Right lung (tissue), 10 donors: ENCODE measurements at places on chromosomes 1 and 21. TPM values are rescaled to one million over a fixed set of nuclear protein-coding genes. Genes with fewer than 3 reads are reported as not detected.

DNA sequence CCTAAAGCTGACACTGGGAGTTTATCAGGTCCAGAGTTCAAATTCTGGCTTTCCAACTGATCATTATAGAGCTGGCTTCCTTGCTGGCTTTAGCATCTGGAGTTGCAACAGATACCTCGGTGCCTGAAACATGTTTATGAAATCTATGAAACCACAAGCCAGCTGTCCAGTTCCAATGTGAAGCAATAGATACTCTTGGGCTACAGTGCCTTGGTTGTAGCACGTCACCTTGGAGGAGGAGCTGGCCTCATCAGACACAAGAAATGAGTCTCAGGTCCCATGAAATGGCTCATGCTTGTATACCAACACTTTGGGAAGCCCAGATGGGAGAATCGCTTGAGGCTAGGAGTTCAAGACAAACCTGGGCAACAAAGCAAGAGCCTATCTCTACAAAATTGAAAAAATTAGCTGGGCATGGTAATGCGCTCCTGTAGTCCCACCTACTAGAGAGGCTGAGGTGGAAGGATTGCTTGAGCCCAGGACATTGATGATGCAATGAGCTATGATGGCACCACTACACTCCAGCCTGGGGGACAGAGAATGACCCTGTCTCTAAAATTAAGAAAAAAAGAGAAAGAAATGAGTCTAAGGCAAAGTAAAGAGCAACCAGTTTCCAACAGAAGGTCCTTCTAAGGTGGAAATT is 132.5 kb upstream of the ZNF648 start:
- DNase-seq = no peak

DNA sequence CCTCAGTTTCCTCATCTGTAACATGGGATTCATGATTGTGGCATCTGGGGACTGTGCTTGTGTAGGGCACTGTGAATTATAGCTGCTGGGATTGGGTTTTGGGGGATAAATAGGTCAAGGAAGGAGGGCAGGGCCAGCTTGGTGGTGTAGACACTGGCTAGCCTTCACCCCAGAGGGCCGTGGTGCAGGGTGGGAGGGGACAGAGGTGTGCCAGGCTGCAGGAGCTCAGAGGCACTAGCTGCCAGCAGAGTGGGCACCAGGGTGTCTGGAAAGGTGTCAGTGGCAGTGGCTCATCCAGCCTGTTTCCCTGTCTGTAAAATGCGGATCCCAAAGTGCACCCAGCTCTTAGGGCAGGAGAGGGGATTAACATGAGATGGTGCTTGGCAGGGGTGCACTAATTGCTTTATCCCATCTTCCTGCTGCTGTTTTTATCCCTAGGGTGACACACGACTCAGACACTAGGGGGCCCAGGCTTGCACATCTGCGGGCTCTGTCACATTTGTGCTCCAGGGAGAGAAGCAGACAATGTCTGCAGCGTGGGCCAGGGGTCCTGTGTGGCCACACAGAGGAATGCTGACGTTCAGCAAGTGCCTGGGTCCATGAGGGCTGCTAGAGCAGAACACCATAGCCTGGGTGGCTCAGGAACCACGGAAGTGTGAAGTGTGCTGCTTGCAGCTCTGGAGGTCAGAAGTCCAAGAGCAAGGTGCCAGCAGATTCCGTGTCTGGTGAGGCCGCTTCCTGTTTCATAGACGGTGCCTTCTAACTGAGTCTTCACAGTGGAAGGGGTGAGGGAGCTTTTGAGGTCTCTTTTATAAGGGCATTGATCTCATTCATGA is 19.3 kb downstream of the OBSCN start:
- no peak for DNase-seq

- no peak for DNase-seq
Measured at GRCh38 chr21:20030390-20030789, 967.8 kb upstream of the NCAM2 start.

DNA sequence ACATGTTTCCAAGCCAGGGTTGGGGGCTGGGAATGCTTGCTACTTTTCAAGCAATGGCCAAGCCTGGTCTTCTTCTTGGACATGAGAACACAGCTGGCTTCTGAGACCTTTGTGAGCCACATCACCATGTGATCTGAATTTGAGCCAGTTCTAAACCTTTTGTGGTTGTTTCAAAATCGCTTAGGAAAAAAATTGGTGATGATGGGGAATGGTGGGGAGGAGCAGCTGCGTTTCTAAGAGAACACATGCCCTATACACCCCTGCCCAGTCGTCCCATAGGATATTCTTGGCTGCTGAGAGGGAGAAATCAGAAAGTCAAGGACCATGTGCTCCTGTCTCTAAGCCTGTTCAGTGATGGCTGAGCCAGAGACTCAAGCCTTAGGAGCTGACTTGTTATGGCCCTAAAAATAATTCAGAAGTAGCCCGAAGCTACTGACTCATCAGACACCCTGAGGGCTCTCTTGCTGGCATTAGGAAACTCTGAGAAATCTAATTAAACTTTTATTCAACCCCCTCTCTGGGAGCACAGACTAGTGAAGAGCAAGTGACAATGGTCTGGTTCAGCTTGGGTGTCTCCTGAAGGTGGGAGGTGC is 30.5 kb downstream of the CCDC185 start:
- no peak for DNase-seq

DNA sequence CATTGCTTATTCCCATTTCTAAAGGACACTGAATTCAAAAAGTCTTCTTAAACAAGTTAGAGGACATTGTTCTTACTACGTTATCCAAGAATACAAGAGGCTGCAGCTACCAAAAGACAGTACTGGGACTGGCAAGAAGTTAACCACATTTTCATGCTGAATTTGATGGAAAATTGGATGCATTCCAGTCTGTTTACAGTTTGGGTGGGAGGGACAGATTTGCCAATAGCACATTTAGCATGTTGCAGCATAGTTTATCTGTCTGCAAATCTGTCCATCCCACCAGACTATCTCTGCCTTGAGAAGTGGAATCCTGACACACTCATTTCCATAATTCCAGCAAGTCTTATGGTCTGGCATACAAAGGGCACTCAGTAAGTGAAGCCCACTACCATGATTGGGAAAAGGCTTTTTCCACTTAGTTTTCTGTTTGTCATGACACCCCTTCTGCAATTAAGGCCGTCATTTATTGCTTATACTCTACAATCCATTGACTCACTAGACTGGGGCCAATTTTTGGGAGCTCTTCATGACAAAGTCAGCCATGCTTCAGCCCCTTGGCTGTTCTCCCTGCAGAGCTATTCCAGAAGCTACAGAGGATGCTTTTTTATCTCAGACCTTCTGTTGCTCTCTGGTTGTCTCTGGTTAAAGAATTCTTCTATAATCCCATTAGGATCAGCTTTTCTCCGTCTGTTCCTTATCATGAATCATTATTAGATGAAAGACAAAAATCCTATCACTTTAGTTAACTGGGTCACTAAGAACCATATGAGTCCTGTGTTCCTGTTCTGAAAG is 355.8 kb upstream of the PTBP2 start:
- no peak for DNase-seq

- no peak for DNase-seq
Measured at GRCh38 chr1:201466492-201466891, 2.5 kb downstream of the PHLDA3 start.

GRCh38 chr1:111604931-111605330 is 14.7 kb upstream of the RAP1A start:
- DNase-seq = no peak

DNA sequence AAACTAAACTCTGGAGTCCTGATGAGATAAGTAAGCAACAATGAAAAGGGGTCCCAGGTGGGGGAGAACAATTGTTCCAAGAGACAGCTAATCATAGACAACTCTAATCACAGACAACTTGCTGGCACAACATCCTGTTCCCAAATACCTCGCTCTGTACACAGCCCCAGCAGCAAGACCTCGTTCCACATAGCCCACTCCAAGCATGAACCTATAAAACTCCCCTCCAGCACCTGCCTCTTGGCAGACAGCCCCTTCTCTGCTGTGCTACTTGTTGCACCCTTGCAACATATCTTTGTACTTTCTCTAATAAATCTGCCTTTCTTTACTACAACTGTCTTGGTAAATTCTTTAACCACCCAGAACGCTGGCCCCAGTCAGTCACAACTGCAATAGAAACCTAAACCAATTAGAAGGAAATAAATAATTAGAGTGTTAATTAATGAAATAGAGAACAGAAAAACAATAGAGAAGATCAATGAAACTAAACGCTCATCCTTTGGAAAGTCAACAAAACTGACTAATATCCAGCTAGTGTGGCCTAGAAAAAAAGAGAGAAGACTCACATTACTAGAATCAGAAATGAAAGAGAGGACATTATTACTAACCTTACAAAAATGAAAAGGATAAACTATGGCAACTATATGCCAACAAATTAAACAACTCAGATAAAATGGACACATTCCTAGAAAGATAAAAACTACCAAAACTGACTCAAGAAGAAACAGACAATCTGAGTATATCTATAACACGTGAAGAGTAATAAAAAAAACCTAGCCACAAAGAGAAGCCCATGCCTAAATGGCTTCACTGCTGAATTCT is 36.1 kb downstream of the LRRC40 start:
- no peak for DNase-seq

DNA sequence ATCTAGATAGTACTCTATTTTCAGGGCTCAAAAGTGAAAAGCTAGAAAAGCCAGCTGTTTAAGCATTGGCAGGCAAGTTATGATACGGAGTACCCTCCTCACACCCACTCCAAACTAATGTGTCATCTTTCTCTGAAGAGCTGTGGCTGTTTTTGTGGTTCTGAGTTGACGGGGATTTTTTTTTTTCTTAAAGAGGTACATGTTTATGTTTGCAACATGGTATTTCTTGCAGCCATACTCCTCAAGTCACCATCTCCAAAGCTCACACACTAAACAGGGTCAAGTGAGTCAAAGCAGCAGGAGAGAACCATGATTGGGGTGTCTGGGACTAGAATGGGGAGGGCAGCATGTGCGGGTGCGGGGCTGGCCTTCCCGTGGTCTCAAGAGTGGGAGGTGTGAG is 347.2 kb downstream of the DISC1 start:
- DNase-seq = no peak

- no peak for DNase-seq
Measured at GRCh38 chr1:229666585-229666984, 40.5 kb downstream of the URB2 start.

GRCh38 chr1:94702442-94702815 is 117.7 kb upstream of the SLC44A3 start:
- DNase-seq = no peak

DNA sequence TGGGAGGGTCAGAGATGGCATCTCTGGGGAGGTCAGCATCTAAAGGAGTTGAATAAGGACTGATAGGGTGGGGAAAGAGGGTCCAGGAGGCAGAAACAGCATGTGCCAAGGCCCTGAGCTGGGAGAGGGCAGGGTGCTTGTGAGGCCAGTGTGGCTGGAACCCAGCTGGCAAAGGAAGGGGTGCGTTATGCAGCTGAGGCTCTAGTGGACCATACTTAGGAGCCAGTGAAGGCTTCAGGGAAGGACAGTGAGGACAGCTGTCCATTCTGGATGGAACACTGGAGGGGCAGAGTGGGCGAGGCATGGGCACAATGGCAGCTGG is 57.1 kb upstream of the RPL11 start:
- no peak for DNase-seq

GRCh38 chr1:230195199-230195598 is 128.2 kb downstream of the GALNT2 start:
- no peak for DNase-seq

DNA sequence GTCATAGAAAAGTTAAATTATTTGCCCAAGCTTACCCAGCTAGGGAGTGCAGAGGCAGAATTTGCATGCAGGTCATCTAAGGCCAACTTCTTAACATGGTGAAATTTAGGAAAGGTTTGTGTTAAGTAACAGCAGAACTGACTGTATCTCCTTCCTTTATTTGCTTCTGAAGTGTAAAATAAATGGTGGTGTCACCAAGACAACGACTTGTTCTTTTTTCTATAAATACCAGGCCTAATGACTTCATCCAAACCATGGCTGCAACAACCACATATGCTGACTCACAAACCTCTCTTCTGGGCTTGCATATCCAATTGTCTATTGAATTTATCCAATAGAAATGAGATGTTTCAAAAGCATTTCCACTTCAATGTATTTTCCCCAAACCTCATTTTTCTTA is 19.1 kb downstream of the COL24A1 start:
- no peak for DNase-seq

GRCh38 chr1:155598842-155599331 is 11.1 kb upstream of the MSTO1 start:
- DNase-seq = no peak

GRCh38 chr1:121538943-121539575 is 354.3 kb downstream of the SRGAP2C start:
- DNase-seq = no peak

DNA sequence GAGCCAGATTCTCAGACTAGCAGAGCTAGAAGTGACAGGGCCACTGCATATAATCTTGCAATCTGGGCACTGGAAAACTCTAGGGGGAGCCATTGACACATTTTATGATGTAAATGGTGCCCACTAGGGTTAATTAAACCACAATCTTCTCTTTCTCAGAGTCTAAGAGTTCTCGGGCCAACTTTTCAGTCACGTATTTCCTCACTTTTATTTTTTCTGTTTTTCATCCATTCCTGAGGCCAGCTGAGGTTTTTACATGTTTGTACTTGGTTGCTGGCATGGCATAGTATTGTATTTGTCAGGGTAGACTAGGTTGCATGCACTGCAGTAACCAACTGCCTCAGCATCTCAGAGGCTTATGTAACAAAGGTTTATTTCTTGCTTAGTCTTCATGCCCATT is 138.2 kb downstream of the ZNF326 start:
- peak; percentile 32 for DNase-seq

DNA sequence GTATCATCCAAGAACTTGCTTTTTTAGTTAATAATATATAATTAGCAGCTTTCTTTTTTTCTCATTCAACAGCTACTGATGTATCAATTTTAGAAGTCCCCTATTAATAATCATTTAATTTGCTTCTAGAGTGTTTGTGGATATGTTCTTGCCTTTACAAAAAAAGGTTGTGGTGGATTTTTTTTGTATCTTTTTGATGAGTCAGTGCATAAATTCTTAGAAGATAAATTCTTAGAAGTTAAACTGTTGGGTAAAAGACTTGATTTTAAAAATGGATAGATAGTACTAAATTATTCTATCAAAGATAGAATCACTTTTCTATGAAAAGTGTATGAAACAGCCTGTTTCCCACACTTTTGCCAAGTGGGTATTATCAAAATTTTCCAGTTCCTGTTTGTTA is 11.9 kb downstream of the FGGY start:
- no peak for DNase-seq

GRCh38 chr1:203089001-203089650 is 3.3 kb upstream of the MYOG start:
- DNase-seq = no peak

- no peak for DNase-seq
Measured at GRCh38 chr1:68673771-68674170, 176.9 kb upstream of the DEPDC1 start.

- DNase-seq = no peak
Measured at GRCh38 chr1:78095593-78095992, 49.8 kb downstream of the GIPC2 start.

The PRAMEF26 gene
- polyA plus RNA-seq = not detected

The LIN9 gene
- polyA plus RNA-seq = 10.4 TPM

The BCL2L15 gene
- 1.1 TPM for polyA plus RNA-seq

The RORC gene
- polyA plus RNA-seq = 11.2 TPM

The PLEKHA6 gene
- polyA plus RNA-seq = 17.2 TPM

The GOLT1A gene
- polyA plus RNA-seq = 7.4 TPM

The ZBTB8A gene
- 9.2 TPM for polyA plus RNA-seq

The CACNA1S gene
- polyA plus RNA-seq = 0.13 TPM

The DENND4B gene
- 37.1 TPM for polyA plus RNA-seq

The LRRIQ3 gene
- 0.81 TPM for polyA plus RNA-seq

The FCRL2 gene
- polyA plus RNA-seq = 0.27 TPM

The MAP10 gene
- polyA plus RNA-seq = 7.7 TPM
